Activated CD4-positive, CD25-positive, alpha-beta regulatory T cell treated with anti-CD3 and anti-CD28 coated beads, Interleukin-2, amount 50 U/mL, for 72 hours (primary cell): ENCODE measurements at places on chromosomes 2 and 18.

DNA sequence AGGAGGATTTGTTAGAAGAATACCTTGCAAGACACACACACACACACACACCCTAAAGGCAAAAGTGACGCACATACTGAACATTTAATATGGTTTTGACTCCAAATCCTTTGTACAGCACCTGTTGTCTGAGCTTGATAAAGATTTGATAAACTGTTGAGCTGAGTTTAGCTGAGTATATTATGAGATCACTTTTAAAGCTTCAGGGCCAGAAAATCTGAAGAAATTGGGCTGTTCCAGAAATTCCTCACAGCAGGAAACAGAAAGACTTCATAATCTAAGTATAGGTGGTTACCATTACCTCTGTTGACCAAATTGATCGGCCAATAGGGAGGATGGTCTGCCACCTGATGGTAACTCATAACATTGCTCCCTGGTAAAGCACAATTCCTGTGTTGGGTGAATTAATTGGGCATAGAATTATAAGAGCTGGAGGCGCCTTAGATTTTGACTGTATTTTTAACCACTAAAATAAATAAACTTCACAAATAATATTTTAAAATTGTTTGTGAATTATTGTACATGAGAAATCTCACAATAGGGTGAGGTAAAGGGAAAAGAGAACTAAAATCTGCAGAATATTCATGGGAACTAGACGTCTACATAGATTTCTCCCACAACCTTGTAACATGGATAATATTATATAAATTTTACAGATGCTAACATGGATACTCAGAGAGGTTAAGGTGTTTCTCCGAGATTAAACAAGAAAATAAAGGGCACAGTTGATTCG is 21.8 kb upstream of the RPIA start:
- DNase-seq: no peak

GRCh38 chr2:88658881-88659537 is 31.7 kb upstream of the EIF2AK3 start:
- DNase-seq: no peak

DNA sequence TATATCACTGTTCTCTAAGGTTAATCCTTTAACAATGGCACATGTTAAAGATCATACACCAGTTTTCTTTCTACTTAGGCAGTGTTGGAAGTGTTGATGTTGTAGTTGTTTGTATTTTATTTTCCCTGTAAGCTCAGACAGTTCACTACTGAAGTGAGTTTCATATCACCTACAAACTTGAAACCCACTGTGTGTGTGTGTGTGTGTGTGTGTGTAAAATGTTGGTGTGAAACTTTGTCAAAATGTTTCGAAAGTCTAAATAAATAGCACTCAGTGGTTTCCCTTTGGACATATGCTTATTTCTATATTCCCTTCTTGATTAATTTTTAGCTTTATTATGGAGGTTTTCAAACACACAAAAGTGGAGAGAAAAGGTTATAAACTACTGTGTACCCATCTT is 79.8 kb upstream of the CAVIN2 start:
- no peak for DNase-seq

- no peak for DNase-seq
Measured at GRCh38 chr2:98749066-98749450, 18.1 kb upstream of the MGAT4A start.

DNA sequence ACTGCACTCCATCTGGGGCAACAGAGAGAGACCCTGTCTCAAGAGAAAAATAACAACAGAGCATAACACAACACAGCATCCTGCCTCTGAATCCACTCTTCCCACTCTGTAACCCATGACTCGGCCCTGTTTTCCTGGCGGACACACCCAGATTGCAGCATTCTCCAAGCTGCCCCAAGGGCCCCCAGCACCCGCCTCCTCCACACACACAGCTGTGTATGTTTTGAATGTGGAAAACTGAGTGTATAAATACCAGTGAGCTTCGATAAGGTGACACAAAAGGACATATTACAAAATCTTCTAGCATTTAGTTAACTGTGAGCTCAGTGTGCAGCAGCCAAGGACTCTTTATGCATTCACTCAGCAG is 13.0 kb downstream of the IMPA2 start:
- DNase-seq: no peak

- no peak for DNase-seq
Measured at GRCh38 chr2:164810843-164811242, 30.8 kb downstream of the COBLL1 start.

DNA sequence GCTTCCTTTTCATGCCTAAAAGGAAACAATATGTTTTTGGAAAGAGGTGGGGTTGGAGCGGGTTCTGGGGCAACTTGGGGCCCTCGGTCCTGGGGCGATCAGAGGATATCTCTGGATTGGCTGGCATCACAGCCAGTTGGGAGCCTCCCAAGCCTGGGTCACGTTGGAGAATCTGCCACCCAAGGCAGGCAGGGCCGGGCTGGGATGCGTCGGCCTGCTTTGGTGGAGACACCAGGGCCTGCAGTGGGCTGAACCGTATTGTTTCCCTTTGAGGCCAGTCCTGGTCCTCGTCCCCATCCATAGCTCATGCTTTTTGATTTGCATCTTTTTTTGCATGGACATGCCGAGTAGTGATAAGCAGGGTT is 235.8 kb downstream of the ATAD2B start:
- no peak for DNase-seq

- DNase-seq: no peak
Measured at GRCh38 chr2:1856475-1856874, 112.2 kb upstream of the PXDN start.

- no peak for DNase-seq
Measured at GRCh38 chr2:12702168-12703121, 14.3 kb upstream of the TRIB2 start.

DNA sequence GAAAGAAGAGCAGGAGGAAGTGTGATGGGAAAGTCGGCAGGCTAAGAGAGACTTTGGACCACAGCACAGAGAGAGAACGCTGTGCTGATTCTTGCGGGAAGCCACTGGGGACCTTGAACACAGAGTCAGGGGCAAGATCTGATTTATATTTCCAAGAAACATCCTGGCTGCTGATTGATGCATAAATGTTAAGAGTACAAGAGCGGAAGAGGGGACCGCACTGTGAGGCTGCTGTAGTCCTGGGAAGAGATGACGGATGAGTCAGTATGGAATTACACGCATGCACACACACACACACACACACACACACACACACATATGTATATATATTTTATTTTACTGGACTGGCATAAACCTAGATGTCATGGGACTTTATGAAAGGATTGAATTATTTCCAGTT is 865.6 kb upstream of the ID2 start:
- no peak for DNase-seq
